ENCODE measurements at places on chromosomes 6 and 20.

DNA sequence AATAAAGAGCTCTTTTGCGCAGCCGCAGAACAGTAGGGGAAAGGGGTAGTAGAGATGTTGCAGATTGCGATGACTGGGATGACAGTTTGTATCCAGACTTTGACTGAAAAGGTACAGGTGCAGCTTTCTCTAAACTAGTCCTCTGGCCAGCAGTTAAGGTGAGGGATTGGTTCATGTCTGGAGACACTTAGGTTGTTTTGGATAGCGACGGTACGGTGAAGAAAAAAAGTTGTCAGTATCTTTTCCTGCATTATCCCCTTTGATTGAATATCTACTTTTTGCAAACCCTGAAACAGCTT, 537 bp downstream of the PRR3 start:
- no peak for DNase-seq

DNA sequence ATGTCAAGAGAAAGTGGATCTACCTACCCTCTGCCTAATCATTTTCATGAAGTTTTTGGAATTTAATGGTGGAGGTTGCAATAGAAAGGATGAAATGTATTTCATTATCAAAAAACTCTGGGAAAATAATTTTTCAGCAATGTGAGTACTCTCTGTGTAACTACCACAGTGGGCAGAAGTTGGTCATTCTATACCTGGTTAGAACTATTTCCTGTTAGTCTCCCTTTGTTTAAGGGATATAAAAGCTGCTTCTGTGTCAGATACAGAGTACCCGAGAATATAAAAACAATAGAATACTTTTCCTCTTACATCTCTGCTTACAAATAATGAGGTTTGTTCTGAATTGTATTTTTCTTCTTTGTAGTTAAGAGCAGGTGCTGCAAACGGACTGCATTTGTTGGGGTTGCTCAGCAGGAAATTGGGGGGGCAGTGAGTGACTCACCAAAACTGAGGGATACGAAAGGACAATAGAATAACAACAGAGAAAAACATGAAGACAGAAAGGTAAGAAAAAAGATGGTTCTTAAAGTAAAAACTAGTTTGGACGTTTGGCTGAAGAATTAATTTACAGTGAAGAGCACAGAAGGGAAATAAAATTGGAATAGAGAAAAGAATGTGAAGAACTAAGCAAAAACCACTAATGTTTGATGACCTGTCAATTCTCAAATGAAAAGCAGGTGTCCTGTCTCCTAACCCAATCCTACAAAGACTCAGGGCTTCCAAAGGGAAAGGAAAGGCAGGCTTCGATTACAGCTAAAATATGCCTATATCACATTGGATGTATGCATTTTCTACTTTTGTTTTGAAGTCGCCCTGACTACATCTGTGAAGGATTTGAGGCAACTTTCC, 703.1 kb downstream of the RFPL4B start:
- DNase-seq = no peak

DNA sequence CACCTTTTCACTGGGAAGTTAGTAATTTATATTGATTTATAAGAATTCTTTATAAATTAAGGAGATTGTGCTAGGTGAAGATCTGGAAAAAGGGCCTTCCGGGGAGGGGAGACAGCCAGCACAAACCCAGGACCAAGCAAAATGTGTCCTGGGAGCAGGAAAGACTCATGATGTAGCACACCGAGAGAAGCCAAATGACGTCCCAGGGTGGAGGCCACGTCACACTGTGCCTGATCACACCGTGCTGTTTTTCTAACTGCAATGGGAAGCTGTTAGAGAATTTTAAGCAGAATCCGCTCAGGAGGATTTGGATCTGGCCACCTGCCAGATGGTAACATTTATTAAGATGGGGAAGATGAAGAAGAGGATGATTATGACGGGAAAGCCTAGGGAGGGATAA, 72.7 kb upstream of the AKAP12 start:
- DNase-seq = no peak

DNA sequence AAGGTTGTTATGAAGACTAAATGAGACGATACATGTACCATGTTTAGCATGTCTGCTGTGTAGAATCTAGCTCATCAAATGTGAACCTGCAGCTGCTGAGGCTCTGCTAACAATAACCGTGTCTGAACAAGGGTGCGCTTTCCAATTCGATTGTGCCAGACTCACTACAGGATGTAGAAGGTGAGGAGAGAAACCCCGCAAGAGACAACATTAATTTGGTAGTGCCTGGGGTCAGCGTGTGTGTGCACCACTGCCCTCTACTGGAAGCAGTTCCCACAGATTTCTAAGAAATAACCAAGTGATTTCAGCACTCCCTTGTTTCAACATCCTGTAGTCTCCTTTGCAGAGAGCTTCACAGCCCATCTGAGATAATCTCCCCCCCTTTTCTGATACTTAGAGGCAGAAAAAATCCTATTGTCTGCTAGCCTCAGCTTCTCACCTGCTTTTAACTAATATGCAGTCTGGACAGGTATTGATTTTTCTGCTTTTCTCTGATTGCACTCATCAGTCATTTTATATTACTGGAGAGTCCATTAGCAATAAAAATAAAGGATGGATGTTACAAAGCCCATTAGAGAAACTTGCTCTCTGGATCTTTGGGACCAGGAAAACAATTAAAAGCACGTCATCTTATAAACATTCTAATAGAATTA, 96.7 kb upstream of the BACH2 start:
- DNase-seq = peak; percentile 65

DNA sequence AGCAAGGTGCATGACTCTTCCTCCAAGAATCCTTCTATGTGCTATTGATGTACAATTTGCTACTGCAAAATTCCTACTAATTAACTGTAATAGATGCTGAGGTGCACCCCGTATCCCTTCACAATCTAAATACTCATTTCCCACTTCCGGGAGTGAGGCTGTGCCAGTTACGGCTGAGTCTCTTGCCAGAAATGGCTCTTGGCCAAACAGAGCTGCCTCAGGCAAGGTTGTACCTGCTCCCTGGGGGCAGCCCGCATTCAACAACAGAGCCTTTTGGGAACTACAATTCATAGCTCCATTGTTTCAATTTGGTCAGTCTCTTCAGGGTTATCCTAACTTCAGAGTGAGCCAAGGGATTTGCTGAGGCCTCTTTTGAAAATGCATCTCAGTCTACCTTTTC, 789.8 kb upstream of the MAP3K7 start:
- no peak for DNase-seq

DNA sequence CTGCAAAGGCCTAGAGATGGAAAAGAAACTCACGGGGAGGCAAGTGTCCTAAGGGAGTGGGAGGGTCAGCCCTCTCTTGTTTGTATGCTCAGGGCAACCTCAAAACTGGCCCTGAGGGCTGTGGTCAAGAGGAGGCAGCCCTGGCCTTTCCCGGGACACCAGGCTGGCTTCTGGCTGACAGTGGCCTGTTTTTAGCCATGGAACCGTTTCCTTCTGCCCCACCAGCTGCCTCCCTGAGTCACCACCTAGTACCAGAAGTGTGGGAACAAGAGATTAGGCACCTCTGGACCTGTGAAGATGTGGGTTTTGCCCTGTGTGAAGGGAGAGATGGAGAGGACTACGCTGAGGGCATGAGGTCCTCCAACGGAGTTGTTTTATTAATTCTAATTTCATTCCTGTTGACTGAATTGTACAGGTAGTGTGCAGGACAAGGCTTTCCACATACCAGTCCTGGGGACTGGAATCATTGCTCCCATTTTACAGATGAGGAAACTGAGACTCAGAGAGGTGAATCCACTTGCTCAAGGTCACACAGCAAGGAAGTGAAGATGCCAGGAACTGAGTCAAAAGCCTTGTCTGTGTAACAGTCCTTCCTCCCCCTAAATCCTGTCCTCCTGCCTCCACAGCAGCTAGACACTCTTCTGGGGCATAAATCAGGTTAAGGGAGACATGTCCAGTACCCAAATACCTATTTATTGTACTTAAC, 5.5 kb downstream of the FOXS1 start:
- DNase-seq = no peak

DNA sequence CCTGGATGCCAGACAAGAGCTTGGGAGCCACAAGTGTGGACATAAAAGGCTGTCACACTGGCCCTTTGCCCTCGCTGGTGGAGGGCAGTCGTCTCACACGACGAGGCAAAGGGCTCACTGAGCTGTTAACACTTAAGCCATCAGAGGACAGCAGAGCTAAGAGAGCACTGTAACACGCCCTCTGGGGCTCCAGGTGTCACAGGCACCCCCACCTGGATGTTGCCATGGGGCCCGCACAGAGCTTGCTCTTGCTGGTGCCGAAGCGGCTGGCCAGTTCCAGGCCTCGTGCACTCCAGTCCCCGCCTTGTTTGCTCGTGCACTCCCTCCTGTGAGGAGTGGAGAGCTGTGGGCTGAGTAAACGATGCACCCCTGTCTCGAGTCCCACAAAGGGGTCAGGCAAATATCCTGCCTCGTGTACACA, 37.4 kb downstream of the SLC35D3 start:
- DNase-seq = no peak

DNA sequence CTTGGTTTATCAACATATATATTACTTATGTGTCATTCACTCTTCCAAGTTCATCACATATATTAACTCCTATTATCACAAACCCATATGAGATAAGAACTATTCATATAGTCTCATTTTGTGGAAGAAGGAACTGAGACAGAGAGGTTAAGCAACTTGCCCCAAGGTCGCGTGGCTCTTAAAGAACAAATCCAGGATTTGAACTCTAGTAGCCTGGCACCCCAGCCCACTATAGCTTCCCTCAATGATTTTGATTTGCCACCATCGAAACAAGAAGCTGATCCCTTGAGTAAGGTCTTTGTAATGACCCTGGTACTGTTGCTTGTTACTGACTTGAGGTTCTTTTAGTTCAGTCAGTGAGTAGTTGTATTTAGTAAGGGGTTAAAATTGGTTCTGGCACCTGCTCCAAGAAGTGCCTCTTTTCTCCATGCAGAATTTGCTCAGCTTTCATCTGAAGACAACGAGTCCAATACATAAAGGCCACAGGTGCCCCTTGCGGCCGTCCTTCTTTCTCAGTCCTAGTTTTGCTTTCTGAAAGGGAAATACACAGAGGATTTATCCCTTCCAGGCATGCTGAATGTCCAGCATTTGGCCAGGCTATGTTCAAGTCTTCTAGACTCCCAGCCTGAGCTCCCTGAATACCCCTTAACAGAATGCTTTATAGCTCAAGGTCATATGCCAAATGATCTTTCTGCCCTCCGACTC, 253.0 kb downstream of the TBC1D7 start:
- no peak for DNase-seq

GRCh38 chr6:163327165-163327880, 87.2 kb upstream of the QKI start:
- DNase-seq = no peak

DNA sequence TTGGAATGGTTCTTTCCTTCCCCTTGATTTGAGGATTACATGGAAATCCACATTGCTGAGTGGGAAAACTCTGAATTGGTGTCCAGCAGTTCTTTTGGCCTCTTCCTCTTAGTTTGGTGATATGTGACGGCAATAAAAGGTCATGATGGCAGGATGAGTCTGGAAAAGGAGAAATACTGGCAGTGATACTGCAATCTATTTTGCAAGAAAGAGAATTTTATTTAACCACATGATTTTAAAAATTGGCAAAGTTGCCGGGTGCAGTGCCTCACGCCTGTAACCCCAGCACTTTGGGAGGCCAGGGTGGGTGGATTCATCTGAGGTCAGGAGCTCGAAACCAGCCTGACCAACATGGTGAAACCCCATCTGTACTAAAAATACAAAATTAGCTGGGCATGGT, 73.1 kb downstream of the ADTRP start:
- DNase-seq = no peak

GRCh38 chr20:62405981-62406513, 1.0 kb downstream of the CABLES2 start:
- DNase-seq = no peak

GRCh38 chr20:34074101-34074760, 37.8 kb downstream of the EIF2S2 start:
- DNase-seq = peak; percentile 39

- DNase-seq = no peak
These were observed 225.9 kb downstream of the NKAIN2 start for GRCh38 chr6:124029567-124029966.

GRCh38 chr6:5082487-5083306, 2.4 kb upstream of the PPP1R3G start:
- no peak for DNase-seq

GRCh38 chr6:170291271-170292110, 613 bp upstream of the DLL1 start:
- no peak for DNase-seq

- DNase-seq = no peak
These were observed 658.2 kb downstream of the HACE1 start for GRCh38 chr6:104201557-104201956.

- DNase-seq = no peak
These were observed 688.2 kb downstream of the TBC1D32 start for GRCh38 chr6:120646101-120646500.

- DNase-seq = no peak
These were observed 298.4 kb downstream of the MAFB start for GRCh38 chr20:40390654-40391053.

DNA sequence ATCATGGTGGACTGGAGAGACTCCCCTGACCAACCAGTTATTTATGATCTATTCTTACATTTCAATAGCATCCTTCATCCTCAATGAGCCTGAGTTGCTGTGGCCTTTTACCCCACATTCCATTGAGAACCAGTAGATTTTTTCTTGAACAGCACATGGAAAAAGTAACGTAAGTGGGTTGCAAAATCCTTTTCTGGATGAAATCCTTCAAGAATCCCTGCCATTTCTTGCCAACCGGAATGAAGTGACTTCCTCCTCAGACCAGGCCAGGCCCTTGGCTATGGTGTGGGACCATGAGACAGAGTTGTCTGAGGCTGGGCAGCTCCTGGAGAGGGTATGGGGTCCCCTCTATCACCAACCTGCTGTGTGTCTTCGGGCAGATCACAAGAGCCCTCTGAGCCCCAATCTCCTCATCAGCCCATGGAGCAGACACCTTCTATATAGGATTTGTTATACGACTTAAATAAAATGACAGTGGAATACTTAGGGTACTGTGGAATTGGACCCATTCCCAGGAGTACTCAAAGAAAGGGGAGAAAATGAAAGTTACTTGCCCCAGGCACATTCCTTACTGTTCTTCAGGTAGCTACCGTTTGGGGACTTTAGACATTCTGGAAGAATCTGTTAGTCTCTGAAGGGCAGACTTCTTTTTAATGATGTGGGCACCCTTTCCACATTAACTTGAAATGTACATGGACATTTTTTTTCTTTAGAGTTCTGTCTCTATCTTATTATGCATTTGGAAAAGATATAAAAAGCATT, 10.9 kb downstream of the EYA2 start:
- DNase-seq = no peak

Data from activated T-cell treated with anti-CD3 and anti-CD28 coated beads for 48 hours (primary cell).